ENCODE measurements at places on chromosomes 7 and 10.

- DNase-seq = peak; percentile 29
Observed at GRCh38 chr10:130606001-130606405, 469.8 kb downstream of the GLRX3 start.

GRCh38 chr7:3200504-3200903 lies 100.5 kb upstream of the SDK1 start:
- peak; percentile 39 for DNase-seq

DNA sequence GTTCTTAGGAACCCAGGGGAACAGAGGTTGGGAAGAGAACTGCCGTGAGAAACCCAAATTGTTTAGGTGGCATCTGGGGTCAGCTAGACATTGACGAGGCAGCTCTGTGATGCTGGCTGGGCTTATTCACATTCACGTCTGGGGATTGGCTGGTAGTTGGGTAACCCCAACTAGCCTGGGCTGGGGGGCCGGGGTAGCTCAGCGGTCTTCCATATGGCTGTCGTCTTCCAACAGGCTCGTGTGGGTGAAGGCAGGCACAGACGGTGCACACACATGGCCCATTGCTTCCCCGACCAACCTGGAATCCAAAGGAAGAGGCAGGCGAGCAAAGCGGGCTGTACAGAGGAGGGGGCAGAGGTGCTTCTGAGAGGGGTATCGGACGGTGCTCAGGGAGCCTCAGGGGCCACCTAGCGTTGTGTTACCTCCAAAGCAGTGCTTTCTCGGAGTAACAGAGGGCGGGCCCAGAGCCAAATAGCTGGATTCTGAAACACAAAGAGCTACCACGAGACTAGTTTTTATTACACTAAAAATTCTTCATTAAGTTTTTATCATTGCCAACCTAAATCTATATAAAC lies 34.5 kb downstream of the MKI67 start:
- no peak for DNase-seq

DNA sequence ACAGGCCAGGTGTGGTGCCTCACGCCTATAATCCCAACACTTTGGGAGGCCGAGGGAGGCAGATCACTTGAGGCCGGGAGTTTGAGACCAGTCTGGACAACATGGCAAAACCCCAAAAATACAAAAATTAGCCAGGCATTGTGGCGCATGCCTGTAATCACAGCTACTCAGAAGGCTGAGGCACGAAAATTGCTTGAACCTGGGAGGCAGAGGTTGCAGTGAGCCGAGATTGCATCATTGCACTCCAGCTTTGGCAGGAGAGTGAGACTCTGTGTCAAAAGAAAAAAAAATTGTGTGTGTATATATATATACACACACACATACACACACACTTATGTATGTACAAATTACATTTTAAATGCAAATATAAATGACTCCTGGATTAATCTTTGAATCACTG lies 76.8 kb upstream of the LRRN3 start:
- DNase-seq = no peak

DNA sequence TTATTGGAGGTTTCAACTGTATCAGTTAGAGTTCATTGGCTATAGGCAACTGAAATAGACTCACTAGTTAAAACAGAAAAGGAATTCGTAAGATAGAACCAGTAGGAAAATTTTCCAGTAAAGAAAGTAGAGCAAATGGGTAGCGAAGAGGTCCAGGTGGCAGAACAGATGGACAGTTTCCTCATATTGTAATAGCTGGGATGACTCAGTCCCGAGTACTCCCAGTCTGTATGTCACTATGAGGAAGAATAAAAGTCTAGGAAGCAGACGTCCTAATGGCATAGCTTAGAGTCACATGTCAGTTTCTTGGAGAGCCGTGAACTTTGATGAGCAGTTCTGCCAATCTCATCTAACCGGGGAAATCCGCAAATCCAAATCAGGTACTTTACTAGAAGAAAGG lies 95.3 kb downstream of the RNF32 start:
- DNase-seq = no peak

DNA sequence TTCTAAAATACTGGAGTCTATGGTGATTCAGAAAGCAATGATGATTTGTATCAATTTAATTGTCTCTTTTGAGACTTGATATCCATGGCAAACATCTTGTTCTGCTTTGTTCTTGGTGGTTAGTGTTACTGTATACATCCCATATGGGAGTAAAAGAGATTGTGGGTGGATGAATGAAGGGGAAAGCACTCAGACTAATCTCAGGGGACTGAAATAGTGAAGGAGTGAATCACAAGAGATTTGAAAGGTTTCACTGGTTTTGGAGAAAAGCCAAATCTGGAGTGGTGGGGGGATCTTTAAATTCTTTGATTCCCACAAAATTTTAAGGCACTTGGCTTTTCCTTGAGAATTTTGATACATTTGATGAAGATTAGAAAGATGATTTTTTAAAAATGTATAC lies 369.4 kb downstream of the INHBA start:
- no peak for DNase-seq

GRCh38 chr7:88789480-88790064 lies 6.0 kb downstream of the TEX47 start:
- DNase-seq = peak; percentile 68

GRCh38 chr7:43104874-43105520 lies 7.5 kb upstream of the HECW1 start:
- DNase-seq = no peak

GRCh38 chr10:121078672-121079102 lies 227.5 kb downstream of the WDR11 start:
- DNase-seq = no peak

DNA sequence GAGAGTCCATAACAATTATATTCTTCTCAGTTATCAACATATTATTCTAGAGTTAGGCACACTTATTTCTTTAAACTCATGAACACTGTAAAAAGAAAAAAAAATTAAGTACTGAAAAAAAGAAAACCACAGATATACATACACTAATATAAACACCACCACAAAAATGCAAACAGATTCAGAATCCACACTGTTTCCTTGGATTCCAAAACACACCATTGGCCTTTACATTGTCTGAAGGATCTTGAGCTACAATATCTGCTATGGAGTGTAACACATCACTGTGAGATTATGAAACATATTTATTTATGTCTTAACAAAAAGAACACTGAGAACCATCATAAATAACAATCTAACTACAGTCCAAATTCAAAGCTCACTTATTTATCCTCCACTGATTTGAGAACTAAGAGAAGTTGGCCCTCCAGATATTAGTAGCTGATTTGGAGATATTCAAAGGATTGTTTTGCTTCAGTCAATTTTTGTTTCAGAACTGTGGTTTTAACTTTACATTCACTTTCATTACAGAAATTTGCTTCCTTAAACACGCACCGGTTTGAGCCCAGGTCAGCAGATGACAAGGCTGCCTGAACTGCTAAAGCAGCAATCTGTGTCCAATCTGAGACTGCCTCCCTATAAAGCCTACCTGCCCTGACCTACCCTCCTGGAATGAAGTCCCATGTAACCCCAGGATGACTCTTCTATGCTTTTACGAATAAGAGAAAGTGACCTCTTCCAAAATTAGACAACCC lies 47.0 kb upstream of the CDK1 start:
- DNase-seq = peak; percentile 16

- no peak for DNase-seq
Observed at GRCh38 chr10:49505076-49505475, 33.8 kb downstream of the ERCC6 start.

DNA sequence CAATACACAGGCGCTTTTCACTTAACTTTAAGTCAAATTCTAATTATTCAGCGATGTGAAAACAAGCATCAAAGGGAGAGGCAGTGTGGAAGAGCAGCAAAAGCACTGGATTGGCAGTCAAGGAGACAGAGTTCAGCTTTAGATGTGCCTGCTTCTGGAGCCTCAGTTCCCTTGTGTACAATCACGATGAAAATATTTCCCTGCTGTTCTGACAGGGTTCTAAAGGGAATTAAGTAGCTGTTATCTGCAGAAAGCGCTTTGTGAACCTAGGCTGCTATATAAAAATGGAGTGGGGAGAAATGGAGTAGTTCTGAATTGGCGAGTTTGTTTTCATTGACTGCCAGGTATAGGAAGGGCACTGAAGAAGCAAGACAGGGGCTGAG lies 237.8 kb upstream of the SP8 start:
- no peak for DNase-seq
